ENCODE measurements at places on chromosomes 6 and 20.

DNA sequence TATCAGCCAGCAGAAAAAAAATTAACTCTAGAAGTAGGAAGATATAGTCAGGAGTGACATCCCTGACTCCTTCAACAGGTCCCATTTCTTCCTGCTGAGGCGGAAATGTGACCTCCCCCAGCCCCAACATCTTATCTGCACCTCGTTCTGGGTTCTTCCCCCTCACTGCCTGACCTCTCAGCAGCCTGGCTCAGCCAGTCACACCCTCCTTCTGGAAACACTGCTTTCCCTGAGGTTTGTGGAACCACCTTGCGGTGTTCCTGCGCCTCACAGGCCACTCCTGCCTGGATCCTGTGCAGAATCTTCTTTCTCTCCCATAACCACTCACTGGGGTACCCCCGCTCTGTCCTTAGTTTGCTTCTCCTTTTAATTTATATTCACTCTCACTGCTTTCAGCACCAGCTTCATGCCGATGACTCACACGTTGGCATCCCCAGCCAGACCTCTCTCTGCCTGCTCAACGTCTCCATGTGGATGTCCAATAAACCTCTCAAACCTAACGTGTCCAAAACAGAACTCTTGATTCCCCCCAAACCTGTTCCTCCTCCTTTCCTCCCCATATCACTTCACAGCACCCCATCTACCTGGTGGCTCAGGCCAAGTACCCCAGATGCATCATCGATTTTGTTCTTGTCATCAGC lies 222.8 kb upstream of the PLN start:
- peak; percentile 2 for DNase-seq

DNA sequence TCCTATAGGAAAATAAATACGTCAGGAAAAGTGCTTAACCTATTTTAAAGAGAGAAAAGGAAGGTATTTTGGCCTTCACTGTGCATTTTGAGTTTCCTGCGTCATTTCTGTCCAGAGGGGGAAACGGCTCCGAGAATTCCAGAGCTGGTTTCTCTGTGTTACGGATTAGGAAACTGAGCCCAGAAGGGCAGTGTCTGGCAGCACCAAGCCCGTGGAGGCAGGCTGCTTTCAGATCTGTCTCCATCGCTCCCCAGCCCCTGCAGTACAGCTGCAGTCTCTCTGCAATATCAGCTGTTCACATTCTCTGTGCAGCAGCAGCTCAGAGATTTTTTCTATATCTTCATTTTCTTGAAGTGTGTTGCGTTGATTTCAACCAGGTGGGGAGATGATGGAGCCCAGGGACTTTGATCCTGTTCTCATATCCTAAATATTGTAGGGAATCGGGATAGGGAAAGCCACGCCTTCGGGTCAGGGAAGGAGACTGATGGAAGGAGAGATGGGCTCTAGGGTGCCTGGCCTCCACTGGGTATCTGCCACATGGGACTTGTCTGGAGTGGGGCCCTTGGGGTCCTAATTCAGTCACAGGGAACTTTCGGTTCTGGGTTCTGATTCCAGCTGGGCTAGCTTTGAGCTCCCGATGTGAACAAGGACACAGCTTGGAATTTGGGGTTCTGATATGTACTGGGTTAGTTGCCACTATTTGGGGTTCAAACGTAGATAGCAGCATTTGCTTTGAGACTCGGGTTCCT lies 2.8 kb downstream of the ANKRD60 start:
- no peak for DNase-seq

GRCh38 chr6:40910260-40910893 lies 128.6 kb downstream of the UNC5CL start:
- no peak for DNase-seq

GRCh38 chr6:15348528-15348927 lies 102.7 kb downstream of the JARID2 start:
- no peak for DNase-seq

DNA sequence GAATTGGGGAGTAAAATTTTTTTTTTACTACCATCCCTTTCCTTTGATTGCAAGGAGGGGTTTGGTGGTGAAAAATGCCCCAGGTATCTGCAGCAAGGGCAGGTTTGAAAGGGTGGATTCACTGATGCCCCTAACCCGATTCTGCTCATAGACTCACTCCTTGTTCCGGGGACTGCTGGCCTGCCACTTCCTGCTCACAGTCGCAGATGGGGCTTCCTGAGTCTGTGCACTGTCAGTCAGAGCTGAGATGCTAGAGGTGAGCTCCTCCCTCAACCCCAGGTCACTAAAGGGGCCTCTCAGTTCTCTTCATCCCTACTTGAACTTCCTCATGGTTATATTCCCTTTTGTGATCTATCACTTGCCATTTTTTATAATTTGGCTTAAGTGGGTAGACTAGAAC lies 357.9 kb downstream of the FARS2 start:
- DNase-seq: no peak

DNA sequence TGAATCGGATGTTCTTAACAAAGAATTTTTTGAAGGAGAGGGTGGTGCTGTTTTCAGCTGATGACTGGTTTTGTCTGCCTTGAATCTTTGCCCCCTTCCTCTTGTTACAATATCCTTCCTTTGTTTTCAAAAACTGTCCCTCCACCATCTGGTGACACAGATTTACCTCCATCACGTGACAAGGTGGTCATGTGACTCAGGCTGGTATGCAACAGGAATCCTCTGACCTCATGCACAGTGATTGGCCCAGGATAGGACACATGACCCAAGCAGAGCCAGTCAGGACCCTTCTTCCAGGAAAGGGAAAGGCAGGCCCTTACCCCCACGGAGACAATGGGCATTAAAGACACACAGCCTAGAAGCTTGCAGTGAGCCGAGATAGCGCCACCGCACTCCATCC lies 84.7 kb upstream of the MC3R start:
- no peak for DNase-seq

- peak; percentile 75 for DNase-seq
Measured at GRCh38 chr6:13923527-13924145, 1.1 kb upstream of the RNF182 start.

GRCh38 chr20:62428396-62429295 lies 1.3 kb upstream of the RBBP8NL start:
- no peak for DNase-seq

DNA sequence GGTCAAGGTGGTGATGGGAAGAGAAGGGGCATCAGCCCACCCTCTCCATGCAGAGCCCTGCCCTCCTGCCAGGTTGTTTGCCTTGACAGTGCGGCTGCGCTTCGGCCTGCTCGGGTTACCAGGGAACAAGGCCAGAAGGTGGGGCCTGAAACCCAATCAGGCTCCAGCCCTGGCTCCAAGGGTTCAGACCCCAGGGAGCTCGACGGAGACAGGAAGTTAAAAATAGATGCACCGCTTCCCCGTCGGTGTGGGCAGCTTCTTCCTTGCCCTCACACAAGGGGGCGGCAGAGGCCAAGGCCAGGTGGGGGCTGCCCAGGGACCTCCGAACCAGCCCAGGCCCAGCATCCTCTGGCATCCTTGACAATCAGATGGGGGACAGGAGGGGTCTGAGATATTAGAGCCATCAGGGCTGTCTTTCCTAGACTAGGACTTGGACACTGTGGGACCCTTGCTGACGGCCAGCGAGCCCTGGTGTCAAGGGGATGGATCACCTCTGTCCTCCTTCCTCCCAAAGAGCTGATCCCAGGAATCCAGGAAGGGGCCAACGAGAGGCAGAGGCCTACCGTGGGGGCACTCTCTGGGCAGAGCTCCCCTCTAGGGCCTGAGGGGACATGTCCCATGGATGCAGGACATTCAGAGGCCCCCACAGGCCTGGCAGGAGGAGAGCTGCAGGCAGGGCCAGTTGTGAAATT lies 65.2 kb downstream of the RIPOR3 start:
- DNase-seq: peak; percentile 15

DNA sequence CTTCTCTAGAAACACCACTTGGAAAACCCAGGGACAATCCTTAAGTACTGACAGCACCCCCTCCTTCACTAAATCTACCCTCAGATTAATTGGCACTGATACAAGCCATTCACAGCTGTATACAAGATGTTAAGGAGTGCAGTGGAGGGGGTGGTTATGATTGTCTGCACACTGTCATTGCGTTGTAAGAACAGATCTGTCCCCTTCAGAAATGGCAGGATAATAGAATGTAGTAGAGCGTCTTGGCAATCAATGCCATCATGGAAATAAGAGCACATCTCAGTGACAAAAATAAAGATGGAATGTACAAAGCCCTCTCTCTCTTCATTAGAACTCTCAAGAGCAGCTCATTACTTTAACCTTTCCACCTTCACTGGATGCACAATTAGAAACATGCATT lies 324.9 kb upstream of the TBX18 start:
- DNase-seq: no peak

- no peak for DNase-seq
Measured at GRCh38 chr6:33904747-33905065, 100.9 kb upstream of the MLN start.

- no peak for DNase-seq
Measured at GRCh38 chr20:32017711-32018251, 7.5 kb downstream of the CCM2L start.

GRCh38 chr6:30511169-30511546 lies 21.8 kb downstream of the HLA-E start:
- DNase-seq: no peak

- DNase-seq: peak; percentile 45
Measured at GRCh38 chr20:17570347-17571152, 675 bp downstream of the DSTN start.

GRCh38 chr20:16158090-16158975 lies 414.9 kb downstream of the KIF16B start:
- no peak for DNase-seq

GRCh38 chr6:123203928-123204327 lies 207.9 kb downstream of the CLVS2 start:
- DNase-seq: no peak

DNA sequence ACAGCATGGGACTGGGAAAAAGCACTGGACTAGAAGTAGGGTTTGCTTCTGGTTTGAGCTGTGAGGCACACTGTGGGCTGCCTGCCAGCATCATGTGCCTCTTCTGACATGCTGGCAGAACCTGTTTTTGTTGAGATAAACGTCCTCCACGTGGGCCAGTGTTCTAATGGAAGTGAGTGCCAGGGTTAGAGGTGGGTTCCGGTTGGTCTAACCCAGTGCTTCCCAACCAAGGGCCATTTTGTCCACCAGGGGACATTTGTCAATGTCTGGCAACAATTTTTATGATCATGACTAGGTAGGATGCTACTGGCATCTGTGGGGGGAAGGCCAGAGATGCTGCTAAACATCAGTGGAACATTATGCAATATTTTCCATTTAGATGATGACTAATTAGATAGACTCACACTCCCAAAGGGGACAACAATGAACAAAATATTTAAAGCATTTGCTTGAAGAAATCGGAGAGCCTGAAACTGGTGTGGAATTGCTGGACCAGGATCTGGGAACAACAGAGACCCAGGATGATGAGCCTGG lies 7.8 kb upstream of the APMAP start:
- peak; percentile 86 for DNase-seq

- no peak for DNase-seq
Measured at GRCh38 chr6:80170433-80170832, 64.0 kb downstream of the BCKDHB start.

Data from HFFc6 (cell line).